Ovary (tissue), 10 donors: ENCODE measurements at places on chromosomes 13 and 19.

- H3K4me3 ChIP-seq = no peak overlapping the region
- no peak for DNase-seq
- H3K27me3 ChIP-seq = no peaks in the 10 kb centered on the region
- no peaks in the 10 kb centered on the region for H3K36me3 ChIP-seq
- no peaks in the 10 kb centered on the region for H3K4me1 ChIP-seq
- H3K27ac ChIP-seq = no peak overlapping the region
Observed at GRCh38 chr13:104140552-104140951, 1074.3 kb upstream of the SLC10A2 start.

- no peak for DNase-seq
- peak overlapping the region; percentile 7 for H3K27ac ChIP-seq
- peaks cover 13% of the 10 kb centered on the region for H3K4me1 ChIP-seq
- no peaks in the 10 kb centered on the region for H3K36me3 ChIP-seq
- no peaks in the 10 kb centered on the region for H3K27me3 ChIP-seq
- peak overlapping the region; percentile 59 for H3K4me3 ChIP-seq
Observed at GRCh38 chr19:46862974-46863632, 2.3 kb downstream of the ARHGAP35 start.

GRCh38 chr19:39935364-39935661 lies 879 bp upstream of the FCGBP start:
- H3K27me3 ChIP-seq = no peaks in the 10 kb centered on the region
- H3K4me1 ChIP-seq = no peaks in the 10 kb centered on the region
- no peak for DNase-seq
- H3K27ac ChIP-seq = no peak overlapping the region
- H3K36me3 ChIP-seq = no peaks in the 10 kb centered on the region

GRCh38 chr13:99258946-99259345 lies 767 bp upstream of the GPR18 start:
- H3K27ac ChIP-seq = no peak overlapping the region
- no peaks in the 10 kb centered on the region for H3K27me3 ChIP-seq
- H3K4me3 ChIP-seq = no peak overlapping the region
- no peak for DNase-seq

GRCh38 chr19:58572818-58573657 lies at the start of gene MZF1:
TSS of gene MZF1 (minus strand) at chr19:58573335. CDS start at chr19:58571389, 1,946 bp downstream.
- H3K27me3 ChIP-seq = no peaks in the 10 kb centered on the region
- peak; percentile 100 for DNase-seq
- no peaks in the 10 kb centered on the region for H3K36me3 ChIP-seq
- H3K4me3 ChIP-seq = peak within 1 kb of the TSS; percentile 90
- H3K27ac ChIP-seq = peak within 1 kb of the TSS; percentile 98
- H3K4me1 ChIP-seq = peaks cover 7% of the 10 kb centered on the region

GRCh38 chr19:47112997-47113849 lies at the start of gene ZC3H4:
TSS of gene ZC3H4 (minus strand) at chr19:47113776. CDS start at chr19:47112584, 1,192 bp downstream.
- H3K27ac ChIP-seq = peak within 1 kb of the TSS; percentile 99
- no peaks in the 10 kb centered on the region for H3K36me3 ChIP-seq
- peak; percentile 99 for DNase-seq
- peak within 1 kb of the TSS; percentile 69 for H3K4me3 ChIP-seq
- no peaks in the 10 kb centered on the region for H3K4me1 ChIP-seq
- no peaks in the 10 kb centered on the region for H3K27me3 ChIP-seq

DNA sequence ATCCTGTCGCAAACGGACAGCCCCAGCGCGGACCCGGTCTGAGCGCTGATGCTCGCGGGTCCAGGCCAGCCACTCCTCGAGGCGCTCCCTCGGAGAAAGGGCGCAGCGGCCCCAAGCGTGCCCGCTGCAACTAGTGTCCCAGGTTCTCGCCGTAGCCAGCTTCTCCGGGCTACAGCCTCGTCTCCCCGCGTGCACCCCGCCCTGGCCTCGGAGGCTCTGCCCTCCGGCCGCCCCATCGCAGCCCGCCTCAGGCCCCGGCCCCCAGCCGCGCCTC lies 487 bp downstream of the FLT1 start:
- no peak for DNase-seq
- H3K4me1 ChIP-seq = peaks cover 4% of the 10 kb centered on the region
- H3K36me3 ChIP-seq = no peaks in the 10 kb centered on the region
- H3K4me3 ChIP-seq = peak overlapping the region; percentile 34

DNA sequence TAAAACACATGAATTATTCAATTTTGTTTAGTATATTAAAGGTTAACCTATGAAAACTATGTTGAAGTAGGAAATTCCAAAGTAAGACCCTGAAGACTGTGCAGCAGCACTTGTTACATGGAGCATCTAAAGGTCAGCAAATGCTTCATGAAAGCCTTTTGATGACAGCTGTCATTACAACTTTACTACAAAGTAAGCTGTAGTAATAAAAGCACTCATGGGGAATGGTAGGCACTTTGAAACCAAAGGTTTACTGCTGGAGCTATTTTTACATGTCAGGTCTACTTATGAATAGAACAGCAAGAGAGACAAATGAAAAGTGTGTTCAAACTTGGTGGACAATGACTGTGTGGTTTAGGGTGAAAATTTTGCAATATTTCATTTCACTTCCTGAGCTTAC lies 672.5 kb upstream of the PCDH20 start:
- no peak overlapping the region for H3K27ac ChIP-seq
- H3K27me3 ChIP-seq = no peaks in the 10 kb centered on the region
- no peak overlapping the region for H3K4me3 ChIP-seq
- no peaks in the 10 kb centered on the region for H3K4me1 ChIP-seq
- no peak for DNase-seq

DNA sequence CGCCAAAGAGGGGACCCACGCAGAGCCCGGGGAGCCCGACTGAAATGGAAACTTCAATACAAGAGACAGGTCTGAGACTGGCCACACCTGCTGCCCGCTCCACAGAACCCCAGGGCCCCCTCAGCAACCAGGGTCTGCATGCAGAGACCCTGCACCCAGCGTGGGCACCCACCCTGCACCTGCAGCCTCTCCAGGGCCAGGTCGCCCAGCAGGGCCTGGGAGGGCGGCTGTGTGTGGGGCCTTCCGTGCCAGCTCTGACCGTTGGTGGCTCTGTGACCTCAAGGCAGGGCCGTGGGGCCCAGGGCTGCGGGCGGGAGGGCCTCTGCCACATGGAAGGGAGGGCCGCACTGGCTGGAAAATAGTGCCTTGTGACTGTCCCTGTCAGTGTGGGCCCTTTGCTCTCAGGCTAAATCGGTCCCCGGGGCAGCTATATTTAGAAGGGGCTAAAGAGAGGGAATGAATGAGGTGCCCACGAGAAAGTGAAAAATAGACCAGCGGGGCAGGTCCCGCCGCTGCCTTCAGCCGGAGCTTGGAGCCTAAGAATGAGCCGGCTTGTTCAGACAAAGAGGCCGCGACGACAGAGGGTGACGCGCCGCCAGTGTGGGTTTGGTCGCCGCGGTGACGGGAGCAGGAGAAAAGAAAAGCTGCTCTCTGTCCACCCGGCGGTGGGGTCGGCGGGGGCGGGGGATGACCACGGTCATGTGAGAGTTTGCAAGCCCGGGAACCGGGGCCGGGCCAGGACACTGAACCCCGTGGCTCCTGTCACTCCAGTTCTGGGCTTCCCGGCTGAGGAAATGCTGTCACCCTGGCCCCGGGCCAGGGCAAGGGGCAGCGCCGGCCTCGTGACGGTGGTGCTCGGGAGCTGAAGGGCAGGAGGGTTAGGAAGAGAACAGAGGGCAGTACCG lies 70.5 kb downstream of the GADD45B start:
- H3K4me3 ChIP-seq = no peak overlapping the region
- H3K36me3 ChIP-seq = no peaks in the 10 kb centered on the region

GRCh38 chr19:39342647-39343305 lies 555 bp downstream of the SAMD4B start:
- H3K36me3 ChIP-seq = no peaks in the 10 kb centered on the region
- H3K4me3 ChIP-seq = peak overlapping the region; percentile 93
- H3K27ac ChIP-seq = peak overlapping the region; percentile 95
- H3K27me3 ChIP-seq = no peaks in the 10 kb centered on the region
- H3K4me1 ChIP-seq = peaks cover 4% of the 10 kb centered on the region

GRCh38 chr19:15112385-15112784 lies 5.2 kb downstream of the SYDE1 start:
- no peaks in the 10 kb centered on the region for H3K27me3 ChIP-seq
- H3K4me3 ChIP-seq = no peak overlapping the region
- no peak overlapping the region for H3K27ac ChIP-seq
- no peaks in the 10 kb centered on the region for H3K36me3 ChIP-seq
- DNase-seq = no peak

DNA sequence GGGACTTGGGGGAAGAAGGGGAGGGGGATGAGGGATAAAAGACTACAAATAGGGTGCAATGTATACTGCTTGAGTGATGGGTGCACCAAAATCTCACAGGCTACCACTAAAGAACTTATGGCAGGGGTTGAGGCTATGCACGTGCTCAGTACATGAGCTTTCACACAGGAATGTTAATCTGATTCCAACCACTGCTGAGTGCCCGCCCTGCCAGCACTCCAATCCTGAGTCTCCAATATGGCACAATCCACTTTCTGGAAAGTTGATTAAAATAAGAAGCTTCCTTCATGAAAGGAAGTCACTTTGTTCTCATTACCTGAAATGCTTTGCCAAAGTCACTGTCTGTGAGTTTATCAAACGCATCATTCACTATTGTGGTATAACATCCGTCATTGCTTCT lies 463.0 kb downstream of the IRS2 start:
- H3K4me3 ChIP-seq = no peak overlapping the region
- no peaks in the 10 kb centered on the region for H3K27me3 ChIP-seq
- no peak for DNase-seq
- no peaks in the 10 kb centered on the region for H3K36me3 ChIP-seq

DNA sequence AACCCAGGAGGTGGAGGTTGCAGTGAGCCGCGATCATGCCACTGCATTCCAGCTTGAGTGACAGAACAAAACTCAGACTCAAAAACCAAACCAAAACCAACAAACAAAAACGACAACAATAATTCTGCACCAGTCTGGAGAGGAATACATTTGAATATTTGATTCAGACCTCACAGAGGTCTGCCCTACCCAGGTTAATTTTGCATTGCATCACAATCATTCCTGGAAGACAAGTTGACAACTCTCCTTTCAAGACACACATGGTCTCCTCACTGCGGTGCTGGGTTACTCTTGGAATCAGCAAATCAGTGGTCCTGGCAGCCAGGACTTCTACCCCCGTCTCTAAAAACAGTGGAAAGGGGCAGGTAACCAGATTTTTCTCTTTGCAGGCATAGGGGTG lies 79.9 kb upstream of the TMTC4 start:
- H3K4me1 ChIP-seq = no peaks in the 10 kb centered on the region
- no peak overlapping the region for H3K4me3 ChIP-seq
- H3K27ac ChIP-seq = no peak overlapping the region
- no peak for DNase-seq
- H3K36me3 ChIP-seq = no peaks in the 10 kb centered on the region
- H3K27me3 ChIP-seq = no peaks in the 10 kb centered on the region

DNA sequence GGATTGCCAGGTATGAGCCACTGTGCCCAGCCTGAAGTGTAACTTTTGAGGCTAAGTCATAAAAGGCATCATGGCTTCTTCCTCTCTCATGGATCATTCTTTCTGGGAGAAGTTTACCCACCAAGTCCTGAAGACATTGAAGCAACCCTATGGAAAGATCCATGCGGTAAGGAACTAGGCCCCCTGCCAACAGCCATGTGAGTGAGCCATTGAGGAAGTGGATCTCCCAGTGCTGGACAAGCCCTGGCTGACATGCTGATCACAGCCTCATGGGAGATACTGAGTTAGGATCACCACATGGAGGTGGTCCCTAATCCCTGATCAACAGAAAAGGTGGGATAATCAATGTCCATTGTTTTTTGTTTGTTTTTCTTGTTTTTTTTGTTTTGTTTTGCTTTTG lies 3.3 kb upstream of the NUDT19 start:
- no peaks in the 10 kb centered on the region for H3K36me3 ChIP-seq
- no peak overlapping the region for H3K4me3 ChIP-seq
- H3K27ac ChIP-seq = no peak overlapping the region
- DNase-seq = no peak

DNA sequence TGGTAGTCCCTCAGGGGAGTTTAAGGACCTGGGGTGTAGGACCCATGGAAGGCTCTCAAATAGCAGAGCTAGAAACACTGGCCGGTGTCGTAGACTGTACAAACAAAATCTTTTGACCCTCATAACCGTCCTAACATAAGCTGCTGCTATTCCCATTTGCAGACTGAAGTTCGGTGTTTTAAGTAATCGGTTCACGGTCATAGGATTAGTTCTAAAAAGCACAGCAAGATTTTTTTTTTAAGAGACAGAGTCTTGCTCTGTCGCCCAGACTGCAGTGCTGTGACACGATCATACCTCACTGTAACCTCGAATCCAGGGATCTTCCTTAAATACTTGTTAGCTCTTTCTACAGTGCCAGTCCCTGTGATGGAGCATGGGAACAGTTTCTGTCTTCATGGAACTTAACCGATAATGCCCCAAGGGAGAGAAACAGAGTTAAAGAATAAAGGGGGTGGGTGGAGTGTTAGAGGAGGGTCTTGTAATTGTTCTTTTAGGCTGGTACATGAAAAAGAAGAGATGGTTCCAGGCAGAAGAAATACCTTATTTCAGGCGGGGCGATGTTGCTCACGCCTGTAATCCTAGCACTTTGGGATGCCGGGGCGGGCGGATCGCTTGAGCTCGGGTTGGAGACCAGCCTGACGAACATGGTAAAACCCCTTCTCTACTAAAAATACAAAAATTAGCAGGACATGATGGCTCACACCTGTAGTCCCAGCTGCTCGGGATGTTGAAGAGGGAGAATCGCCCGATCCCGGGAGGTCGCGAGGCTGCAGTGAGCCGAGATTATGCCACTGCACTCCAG lies 475 bp upstream of the ZC3H4 start:
- H3K4me1 ChIP-seq = no peaks in the 10 kb centered on the region
- no peaks in the 10 kb centered on the region for H3K27me3 ChIP-seq
- H3K4me3 ChIP-seq = peak overlapping the region; percentile 69
- DNase-seq = no peak
- no peaks in the 10 kb centered on the region for H3K36me3 ChIP-seq

DNA sequence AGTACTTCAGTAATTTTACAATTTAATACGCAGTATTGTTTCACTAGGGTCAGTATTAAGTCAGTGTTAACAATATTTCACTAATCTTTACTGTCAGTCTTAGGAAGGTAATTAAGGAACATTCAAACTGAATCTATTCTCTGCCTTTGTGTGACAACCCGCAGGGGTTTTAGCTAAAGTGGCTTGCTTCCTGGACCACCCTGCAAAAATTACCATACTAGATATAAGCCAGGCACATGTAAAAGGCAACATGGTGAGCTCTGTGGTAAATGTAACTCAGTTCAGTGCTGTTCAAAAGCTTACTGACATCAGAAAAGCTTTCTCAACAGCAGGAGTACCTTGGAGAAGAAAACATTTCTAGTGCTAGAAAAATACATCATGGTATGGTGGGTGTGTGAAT lies 116.7 kb downstream of the FREM2 start:
- H3K4me1 ChIP-seq = no peaks in the 10 kb centered on the region
- H3K4me3 ChIP-seq = no peak overlapping the region
